Effector CD8-positive, alpha-beta T cell (primary cell): ENCODE measurements at places on chromosomes 2 and 18.

DNA sequence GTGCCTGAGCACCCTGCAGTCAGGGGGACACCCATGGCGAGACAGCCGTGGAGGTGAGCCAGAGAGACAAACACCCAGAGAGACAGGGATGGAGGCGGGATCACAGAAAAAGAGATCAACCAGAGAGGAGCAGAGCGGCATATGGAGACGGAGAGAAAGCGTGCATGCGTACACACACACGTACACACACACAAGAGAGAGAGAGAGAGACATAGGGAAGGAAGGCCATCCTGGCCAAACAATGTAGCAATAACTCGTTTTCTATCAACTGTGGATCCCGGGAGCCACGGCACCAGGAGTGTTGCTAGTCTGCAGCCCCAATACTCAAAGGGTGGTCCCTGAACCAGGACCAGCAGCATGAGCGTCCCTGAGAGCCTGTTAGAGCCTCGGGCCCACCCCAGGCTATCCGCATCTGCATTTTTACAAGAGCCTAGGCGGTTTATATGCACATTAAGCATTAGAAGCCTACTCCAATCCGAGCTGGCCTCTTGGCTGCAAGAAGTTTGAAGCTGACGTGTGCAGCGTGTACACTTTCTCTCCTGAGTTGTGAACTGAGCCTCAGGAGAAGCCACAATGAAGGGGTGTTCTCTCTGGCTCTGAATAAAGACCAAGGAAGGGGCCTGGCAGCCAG lies 50.1 kb upstream of the MYCN start:
- no peak for DNase-seq

- DNase-seq: no peak
These were observed 24.2 kb downstream of the PRPF40A start for GRCh38 chr2:152693033-152693432.

DNA sequence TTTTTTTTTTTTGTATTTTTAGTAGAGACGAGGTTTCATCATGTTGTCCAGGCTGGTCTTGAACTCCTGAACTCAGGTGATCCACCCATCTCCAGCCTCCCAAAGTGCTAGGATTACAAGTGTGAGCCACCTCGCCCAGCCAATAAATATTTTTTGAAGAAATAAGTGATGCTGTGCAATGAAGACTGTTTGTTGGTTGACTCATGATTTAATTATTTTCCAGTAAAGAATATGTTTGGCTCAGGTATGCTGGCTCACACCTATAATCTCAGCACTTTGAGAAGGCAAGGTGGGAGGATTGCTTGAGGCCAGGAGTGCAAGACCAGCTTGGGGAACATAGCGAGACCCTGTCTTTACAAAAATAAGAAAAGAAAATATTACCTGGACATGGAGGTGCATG lies 41.8 kb upstream of the LPIN2 start:
- DNase-seq: no peak

- DNase-seq: no peak
These were observed 6.8 kb downstream of the MEIS1 start for GRCh38 chr2:66441581-66442320.

GRCh38 chr2:14790041-14790640 lies 157.6 kb downstream of the LRATD1 start:
- no peak for DNase-seq

DNA sequence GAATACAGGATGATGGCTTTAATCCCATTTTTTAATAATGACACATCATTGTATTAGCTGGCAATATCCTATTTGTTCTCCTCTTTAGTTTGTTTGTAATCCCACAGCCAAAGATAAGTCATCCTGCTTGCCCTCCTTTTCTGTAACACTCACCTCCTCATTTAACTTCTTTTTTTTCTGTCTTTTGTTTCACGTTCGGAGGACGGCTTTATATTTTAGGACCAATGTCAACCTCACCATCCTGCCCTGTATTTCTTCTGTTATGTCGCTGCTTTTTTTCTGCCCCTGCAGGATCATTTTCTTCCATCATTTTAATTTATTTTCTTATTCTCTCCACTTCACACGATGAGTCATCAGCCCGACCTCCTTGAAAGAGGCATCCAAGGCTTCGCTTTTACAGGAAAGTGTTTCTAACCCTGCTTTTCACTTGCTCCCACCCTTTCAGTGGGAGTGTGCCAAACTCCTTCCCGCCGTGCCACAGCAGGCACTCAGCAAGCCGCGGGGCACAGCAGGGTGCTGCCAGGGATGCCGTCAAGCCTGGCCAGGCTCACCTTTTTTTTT lies 11.4 kb downstream of the RAB31 start:
- no peak for DNase-seq

- no peak for DNase-seq
These were observed 331.8 kb downstream of the MTX2 start for GRCh38 chr2:176601066-176601465.

- DNase-seq: no peak
These were observed 102.3 kb downstream of the TCF4 start for GRCh38 chr18:55485666-55486065.

DNA sequence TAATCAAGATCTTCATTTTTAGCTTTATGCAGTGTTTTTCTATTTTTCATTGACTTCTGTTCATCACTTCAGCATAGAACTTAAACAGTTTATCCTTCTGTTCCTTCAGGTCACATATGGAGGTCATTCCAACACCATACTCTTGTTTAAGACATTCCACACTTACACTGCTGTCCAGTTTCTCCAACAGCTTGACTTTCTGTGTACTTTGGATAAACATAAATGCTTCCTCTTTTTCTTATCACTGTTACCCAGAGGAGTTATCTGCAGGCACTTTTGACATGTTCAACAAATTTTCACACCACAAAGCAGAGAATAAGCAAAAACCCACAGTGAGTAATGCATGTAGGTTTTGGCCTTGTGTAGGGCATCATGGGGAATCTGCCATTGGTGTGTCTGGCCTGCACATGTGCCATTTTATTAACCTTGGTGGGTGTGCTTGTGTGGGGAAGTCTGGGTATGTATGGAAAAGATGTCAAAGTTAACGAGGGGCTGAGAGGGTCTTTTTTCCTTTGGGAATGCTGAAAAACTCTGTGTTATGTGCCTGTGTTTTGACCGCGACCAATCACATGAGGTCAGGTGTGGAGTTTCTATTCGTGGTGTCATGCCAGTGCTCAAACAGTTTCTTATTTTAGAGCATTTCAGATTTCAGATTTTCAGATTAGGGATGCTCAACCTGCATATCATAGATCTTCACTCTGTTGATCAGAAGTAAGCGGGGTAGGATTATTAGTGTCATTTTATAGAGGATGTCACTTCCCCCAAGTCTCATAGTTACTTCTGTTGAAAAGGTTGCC lies 53.9 kb upstream of the ACVR1 start:
- no peak for DNase-seq

GRCh38 chr2:208820014-208820688 lies 413.6 kb downstream of the PTH2R start:
- DNase-seq: no peak

DNA sequence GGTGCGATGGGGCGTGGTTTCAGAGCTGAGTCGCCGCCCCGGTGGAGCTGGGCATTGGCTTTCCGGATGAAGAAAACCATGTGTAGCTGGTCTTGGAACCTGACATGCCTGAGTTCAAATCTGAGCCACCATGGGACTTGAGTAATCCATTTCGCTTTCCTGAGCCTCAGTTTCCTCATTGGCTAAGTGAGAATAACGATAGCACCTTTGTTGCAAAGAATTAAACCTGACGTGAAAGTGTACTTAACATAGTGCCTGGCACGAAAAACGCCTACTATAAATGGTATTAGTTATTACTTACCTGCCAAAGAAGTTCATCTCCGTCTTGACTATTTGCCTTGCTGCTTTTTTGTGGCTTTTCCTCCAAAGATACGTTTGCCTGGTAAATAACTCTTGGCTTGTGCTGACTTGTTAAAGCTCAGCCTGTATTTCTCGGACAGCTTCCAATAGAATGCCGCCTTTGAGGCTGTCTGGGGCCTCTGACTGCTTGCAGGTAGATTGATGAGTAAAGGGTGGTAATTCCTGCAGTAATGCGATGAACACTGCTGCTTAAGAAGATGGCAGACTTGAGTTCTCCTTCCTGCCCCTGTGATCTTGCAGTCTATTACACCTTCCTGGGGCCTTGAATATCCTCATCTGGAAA lies 1.3 kb downstream of the CDCA7 start:
- no peak for DNase-seq

DNA sequence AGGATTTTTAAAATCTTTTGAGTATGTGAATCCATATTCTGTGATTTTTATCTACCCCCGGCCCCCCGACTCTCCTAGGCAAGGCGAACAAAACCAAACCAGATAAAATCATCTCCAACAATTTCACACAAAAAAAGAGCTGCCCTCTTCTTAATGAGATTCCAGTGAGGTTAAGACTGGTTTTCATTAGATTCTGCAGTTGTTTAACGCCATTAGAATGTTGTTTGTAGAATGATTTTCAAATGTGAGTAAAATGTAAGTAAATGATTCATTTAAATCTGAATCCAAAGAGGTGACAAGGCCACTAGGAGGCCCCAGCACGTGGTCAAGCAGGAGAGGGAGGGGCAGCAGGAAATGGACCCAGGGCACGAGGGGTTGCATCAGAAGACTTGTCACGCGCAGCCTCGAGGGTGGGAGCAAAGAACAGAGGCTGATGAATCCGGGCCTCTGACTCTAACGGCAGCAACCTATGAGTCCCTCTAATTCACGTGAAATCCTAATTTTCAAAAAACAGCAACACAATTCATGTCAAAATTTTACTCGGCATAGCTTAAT lies 24.3 kb upstream of the KLHL29 start:
- no peak for DNase-seq

DNA sequence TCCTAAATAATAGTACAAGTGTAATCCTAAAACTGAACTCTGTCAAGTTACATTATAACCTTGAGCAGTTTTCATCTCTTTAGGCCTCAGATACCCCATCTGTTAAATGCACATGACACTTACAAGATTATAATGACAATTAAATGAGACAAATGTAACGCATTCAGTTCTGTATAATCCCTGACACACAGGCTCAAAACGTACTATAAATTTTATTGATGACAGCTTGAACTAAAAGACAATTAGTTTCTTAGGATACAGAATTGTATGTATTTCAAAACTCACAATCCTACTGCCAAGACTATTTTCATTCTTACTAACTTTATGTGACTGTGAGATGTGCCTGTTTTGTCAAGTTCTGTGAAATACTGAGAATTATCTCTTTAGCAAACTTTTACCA lies 56.2 kb downstream of the GFPT1 start:
- no peak for DNase-seq
